ENCODE measurements at places on chromosomes 5 and 9. TPM values are rescaled to one million over a fixed set of nuclear protein-coding genes. Genes with fewer than 3 reads are reported as not detected.

DNA sequence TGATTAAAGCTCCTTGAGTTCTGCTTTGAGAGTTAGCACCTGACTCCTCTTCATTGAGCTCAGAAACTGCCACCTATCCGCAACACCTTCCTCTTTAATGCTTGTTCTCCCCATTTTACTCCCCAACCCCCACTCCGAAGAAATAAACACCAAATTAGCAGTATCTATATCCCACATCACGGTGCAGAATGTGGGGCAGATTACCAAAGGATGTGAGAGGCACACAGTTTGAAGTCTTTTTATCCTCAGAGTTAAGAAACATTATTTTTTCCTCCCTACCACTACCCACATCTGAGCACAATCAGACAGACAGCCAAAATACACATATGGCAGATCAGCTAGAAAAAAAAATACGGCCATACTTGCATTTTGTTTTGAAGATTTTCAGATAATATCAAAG, 26.1 kb upstream of the IL7R start:
- no peak for DNase-seq

- no peak for DNase-seq
These were observed 84.8 kb downstream of the SLC25A46 start for GRCh38 chr5:110823571-110823970.

- no peak for DNase-seq
These were observed 189.5 kb downstream of the ACTL7B start for GRCh38 chr9:108666240-108666784.

Gene GFI1B
- not detected for total RNA-seq

All from glutamatergic neuron (in vitro differentiated cells).